Stimulated activated CD8-positive, alpha-beta memory T cell treated with anti-CD3 and anti-CD28 coated beads, Interleukin-15, amount 100 ng/mL, for 4 hours (primary cell): ENCODE measurements at places on chromosomes 3 and 15.

DNA sequence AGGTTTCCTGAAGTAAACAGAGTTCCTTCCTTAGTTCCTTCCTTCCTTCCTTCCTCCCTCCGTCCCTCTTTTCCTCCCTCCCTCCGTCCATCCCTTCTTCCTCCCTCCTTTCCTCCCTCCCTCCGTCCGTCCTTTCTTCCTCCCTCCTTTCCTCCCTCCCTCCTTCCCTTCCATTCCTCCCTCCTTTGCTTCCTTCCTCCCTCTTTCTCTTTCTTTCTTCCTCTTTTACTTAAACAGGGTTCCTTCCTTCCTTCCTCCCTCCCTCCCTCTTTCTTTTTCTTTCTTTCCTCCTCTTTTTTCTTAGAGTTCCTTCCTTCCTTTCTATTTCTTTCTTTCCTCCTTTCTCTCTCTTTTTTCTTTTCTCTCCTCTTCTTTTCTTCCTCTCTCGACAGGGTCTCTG lies 35.2 kb downstream of the ATR start:
- no peak for DNase-seq

- DNase-seq: no peak
Measured at GRCh38 chr15:52309154-52309548, 13.5 kb upstream of the MYO5C start.

GRCh38 chr3:85304360-85304964 lies 345.7 kb downstream of the CADM2 start:
- DNase-seq: no peak

DNA sequence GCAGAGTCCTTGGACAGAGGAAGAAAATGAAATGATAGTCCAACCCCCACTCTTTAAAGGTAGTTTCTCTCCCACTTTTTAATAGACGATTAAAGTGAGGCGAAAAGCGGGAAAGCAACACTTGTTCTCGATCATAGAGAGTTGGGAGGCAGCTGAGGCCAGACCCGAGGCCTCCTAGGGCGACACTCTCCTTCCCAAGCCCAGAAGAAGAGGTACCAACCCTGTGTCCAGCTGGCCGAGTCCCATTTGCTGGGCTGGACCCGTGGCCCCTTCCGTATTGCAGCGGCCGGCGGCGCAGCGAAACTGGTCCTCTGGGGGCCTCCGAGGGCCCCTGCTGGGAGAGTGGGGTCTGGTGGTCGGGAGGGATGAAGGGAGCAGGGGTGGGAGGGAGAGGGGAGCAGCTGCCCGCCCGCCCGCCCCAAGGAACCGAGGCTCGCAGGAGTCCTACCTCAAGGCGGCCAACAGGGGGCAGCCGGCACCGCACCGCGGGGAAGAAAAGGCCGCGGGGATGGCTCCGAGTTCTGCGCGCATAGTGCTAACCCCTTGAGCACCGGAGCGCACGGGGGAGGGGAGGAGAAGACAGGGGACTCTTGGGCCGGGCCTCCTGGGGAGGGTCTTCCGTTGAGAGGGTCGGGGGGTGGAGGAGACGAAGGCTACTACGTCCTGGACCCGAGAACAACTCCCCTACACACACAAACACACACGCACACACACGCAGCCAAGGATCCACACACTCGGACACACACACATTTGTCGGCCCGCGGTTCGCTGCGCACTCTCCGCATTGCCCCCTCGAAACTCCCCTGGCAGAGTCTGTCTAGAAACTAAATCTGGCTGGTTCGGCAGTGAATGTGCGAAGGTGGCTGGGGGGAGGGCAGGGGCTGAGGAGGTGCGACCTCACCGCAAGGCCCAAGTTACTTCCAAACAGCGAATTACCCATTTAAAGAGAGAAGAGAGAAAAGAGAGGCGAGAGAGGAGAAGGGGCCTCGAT lies 2.0 kb downstream of the WNT5A start:
- DNase-seq: no peak

DNA sequence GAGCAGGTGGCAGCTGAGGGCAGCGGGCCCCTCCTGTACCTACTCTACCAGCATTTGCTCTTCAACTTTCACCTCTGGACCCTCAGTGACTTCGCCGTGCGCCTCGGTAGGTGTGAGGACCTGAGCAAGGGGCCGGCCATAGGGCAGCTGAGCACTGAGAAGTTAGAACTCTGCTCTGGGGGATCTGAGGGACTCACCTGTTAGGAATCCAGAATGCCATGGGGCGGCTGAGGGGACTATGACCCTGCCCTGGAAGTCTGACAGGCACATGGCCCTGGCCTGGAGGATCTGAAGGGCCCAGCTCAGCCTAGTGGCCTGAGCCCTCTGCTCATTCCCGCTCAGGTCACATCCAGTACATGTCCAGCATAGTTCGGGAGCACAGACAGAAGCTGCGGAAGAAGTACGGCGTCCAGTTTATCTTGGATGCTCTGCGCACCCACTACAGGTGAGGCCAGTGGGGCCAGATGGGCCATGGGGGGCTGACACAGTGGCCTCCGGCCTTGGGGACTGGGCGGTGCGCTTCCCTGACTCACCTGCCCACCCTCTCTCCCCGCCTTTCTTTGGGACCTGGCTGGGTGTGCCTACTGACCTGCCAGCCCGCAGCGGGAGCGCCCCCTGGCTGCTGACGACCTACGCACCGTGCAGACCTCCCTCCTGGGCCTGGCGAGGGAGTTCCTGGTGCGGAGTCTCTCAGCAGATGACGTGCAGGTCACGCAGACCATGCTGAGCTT lies 18.8 kb downstream of the NBEAL2 start:
- DNase-seq: peak; percentile 51

DNA sequence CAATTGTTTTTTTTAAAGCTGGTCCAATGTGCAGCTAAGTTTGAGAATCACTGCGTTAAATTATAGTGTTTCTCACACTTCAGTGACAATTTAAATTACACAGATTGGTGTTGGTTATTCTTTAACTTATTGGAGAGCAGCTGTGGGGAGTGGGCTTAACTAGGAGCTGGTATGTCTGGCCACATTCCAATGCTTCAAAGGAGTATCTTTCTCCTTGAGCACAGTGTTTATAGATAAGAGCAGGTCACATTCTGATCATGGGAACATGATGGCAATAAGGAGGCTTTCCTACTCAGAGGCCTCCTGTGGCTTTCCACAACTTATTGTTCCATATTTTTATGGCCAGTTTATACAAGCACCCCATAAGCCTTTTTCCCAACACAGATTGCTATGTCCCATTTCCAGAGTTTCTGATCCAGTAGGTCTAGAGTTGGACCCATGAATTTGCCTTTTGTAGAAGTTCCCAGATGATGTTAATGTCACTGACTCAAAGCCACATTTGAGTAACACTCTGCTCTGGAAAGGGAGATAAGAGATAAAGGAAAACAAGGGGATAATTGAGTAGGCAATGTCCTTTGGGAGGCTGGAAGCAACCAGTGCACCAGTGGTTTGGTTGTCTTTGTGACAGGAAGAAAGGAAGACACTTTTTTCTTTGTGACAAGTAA lies 33.0 kb upstream of the PLSCR4 start:
- no peak for DNase-seq

DNA sequence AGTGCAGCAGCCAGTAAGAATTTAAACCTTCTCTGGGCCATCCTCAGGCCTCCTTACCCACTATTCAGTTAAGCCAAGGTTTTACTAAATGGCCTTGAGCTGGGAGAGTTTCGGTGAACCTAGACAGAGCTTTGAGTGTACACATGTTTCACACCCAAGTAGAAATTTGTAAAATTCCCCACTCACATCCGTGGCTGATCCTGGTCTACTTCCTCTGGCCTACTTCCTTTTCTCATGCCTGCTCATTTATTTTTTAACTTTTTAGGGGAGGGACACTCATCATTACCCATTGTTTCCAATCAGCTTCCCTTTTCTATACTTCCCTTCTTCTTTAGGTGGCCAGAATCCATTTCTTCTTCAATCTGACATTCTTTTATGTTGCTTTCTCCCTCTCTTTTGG lies 7.6 kb downstream of the CX3CR1 start:
- DNase-seq: no peak

DNA sequence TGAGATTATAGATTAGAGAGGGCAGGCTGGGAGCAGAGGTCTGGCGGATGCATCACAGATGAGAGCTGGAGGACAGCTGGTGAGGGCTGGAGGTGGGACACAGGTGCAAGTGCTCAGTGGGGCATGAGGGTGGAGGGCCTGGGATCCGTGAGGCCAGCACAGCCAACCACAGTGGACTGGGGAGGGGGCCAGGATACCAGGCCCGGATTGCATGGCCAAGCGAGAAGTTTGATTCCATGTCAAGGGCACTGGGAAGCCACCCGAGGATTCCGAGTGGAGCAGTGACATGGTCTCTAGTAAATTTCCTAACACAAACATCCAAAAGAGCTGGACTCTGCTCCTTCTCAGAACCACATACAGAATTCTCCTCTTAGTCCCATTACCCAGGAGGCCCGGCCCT lies 44.0 kb upstream of the SLC41A3 start:
- DNase-seq: no peak

- DNase-seq: no peak
Measured at GRCh38 chr15:68515371-68516095, 63.3 kb upstream of the CORO2B start.

- no peak for DNase-seq
Measured at GRCh38 chr3:190101320-190102011, 19.2 kb downstream of the P3H2 start.

DNA sequence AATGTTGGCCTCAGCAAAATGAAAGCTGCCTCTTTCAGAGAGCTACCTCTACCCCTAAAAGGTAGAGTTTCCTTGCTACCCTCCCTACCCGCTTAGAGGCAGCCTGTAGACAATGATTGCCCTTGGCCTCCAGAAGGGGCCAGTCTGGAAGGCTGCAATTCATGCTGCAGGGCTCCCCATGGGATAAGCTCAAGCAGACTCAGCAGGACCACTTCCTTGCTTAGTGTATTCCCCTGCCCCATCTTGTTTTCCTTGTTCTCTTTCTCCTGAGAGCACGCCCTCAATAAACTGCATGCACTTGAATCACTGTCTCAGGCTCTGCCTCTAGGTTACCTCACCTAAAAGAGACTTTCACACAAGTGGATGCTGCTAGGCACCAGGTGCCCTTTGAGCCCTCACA lies 134.0 kb upstream of the CTNNB1 start:
- no peak for DNase-seq

- DNase-seq: no peak
Measured at GRCh38 chr3:70519913-70520659, 207.6 kb upstream of the MDFIC2 start.

DNA sequence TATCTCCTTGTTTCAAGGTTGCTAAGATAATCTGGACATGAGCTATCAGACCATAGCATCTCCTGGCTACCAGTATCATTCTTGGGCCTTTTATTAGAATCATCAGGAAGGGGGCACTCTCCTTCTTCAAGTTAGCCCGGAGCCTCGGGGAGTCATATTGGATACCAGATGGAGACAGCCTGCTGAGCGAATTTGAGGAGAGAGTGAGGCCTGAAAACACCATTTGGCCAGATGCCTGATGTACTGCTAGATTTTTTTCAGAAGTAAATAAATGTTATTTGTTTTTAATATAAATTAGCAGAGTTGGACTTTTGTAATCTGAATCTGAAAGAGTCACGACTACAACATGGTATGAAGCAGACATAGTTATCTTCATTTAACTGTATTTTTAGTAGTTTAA lies 848.6 kb downstream of the IGSF11 start:
- DNase-seq: no peak

DNA sequence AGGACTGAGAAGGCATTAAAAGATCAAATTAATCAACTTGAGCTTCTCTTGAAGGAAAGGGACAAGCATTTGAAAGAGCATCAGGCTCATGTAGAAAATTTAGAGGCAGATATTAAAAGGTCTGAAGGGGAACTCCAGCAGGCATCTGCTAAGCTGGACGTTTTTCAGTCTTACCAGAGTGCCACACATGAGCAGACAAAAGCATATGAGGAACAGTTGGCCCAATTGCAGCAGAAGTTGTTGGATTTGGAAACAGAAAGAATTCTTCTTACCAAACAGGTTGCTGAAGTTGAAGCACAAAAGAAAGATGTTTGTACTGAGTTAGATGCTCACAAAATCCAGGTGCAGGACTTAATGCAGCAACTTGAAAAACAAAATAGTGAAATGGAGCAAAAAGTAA lies 149.7 kb upstream of the LRRFIP2 start:
- DNase-seq: no peak

- DNase-seq: no peak
Measured at GRCh38 chr15:57561041-57561711, 30.5 kb upstream of the MYZAP start.

GRCh38 chr3:122366379-122366749 lies 16.7 kb downstream of the MIX23 start:
- no peak for DNase-seq

- DNase-seq: no peak
Measured at GRCh38 chr3:64943866-64944265, 256.1 kb upstream of the ADAMTS9 start.

GRCh38 chr3:171193693-171194092 lies 167.2 kb upstream of the SLC2A2 start:
- no peak for DNase-seq

DNA sequence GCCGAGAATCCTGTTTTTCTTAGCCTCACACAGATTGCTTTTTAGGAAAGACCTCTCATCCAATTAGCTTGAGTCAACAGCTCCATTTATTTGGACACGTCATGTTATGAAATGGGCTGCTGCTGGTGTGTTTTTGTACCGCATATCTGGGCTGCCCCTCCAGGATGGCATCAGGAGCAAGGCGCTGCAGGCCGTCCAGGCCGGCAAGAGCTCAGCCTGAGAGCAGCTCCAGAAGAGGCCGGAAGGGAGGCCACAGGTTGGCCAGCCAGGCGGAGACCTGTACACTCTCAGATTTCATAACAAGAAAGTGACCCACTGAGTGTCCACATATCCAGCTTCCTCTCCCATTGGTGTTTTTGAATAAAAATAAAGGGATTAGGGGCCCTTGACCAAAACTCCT lies 28.3 kb downstream of the FOXL2NB start:
- no peak for DNase-seq

DNA sequence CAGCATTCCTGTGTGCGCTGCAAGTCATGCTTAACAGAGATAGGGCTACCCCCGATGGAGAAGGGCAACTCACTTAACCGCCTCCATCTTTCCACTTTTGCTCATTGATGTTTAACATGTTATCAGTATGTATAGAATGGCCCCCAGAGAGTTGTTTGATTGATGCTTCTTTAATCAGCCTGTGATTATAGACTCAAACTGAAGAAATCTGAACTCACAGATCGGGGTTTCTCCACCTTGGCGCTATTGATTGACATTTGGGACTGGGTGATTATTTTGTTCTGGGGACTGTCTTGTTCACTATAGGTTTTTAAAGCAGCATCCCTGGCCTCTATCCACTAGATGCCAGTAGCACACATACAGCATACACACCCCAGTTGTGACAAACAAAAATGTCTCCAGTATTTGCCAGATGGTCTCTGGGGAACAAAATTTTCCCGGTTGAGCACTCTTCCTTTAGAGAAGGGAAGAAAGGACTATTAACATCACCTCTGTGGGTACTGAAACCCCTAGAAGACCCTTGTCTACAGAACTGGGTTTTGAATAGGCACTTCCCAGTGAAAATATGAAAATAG lies 54.4 kb downstream of the LARS2 start:
- DNase-seq: no peak

DNA sequence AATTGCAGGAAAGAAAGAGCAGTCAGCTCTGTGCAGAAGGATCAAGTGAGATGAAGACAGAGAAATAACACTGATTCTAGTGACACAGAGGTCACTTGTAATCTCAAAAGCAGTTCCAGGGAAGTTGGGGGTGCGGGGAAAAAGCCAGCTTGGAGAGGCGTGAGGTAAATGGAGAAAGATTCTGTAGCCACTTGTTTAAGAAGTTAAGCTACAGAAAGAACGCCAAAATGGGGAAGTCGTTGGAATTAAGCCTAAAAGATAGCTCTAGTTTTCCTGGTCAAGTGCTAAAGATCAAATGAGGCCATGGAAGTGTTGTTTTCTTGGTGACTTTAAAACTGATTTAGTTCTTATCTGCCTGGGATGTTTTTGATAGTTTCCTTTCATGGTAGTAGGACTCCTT lies 152.0 kb downstream of the GREM1 start:
- DNase-seq: no peak

- no peak for DNase-seq
Measured at GRCh38 chr3:13307041-13307440, 113.1 kb downstream of the NUP210 start.
